Stimulated activated naive CD8-positive, alpha-beta T cell treated with anti-CD3 and anti-CD28 coated beads, Interleukin-15, amount 100 ng/mL, for 72 hours (primary cell): ENCODE measurements at places on chromosomes 3 and 15.
A peak's percentile ranks its signal among the peaks of the same experiment; 100 is the strongest.

DNA sequence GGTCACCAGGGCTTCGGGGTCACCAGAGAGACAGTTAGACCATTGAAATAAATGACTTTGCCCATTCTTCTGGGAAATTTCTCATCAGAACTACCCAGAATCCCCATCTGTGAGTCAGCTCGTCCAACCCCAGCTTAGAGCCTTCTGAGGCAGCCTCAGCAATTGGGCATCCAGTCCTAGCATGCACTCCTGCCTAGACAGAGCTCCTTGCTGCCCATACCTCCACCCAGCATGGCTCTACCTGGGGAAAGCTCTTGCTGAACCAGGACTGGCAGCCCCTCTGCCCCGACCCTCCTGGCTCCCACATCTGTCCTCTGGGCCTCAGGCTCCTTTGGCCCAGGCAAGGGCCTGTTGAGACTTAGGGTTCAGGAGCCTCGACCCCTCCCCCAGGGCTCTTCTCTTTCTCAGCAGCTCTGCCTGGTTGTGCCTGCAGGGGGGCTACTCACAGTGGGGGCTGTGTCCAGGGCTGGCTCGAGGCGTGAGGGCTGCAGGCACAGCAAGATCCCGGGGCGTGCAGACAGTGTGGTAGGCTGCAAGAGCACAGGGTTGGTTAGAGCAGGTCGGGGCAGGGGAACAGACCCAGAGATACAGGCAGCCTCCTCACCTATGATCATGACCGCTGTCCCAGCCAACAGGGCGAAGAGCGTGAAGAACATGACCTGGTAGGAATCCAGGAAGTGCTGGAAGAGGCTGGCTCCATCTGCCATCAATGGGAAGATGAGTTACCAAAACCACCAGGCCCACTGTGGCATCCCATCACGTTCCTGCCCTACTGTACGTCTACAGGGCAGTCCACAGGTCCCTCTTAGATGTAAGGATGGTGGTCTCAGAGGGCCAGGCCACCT lies 101.3 kb downstream of the NUP210 start:
- no peak for DNase-seq

GRCh38 chr3:113747283-113748046 lies 630 bp downstream of the ATP6V1A start:
- peak; percentile 31 for DNase-seq

GRCh38 chr15:29652595-29652994 lies 169.7 kb downstream of the TJP1 start:
- DNase-seq: no peak

DNA sequence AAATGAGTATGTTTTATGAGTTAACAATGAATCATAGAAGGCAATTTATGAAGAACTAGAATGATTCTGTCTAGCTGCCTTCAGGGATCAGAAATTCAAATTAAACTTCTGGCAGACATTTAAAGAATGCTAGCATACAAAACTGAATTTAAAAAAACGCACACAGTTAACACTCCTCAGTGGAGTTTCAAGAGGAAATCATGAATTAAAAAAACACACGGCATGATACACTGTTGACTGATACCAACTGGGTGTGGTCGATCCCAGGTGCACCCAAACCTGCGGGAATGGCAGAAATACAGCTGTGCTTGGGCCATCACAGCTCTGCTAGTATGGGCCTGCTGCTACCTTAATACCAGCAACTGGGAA lies 526.0 kb downstream of the FOXP1 start:
- no peak for DNase-seq

DNA sequence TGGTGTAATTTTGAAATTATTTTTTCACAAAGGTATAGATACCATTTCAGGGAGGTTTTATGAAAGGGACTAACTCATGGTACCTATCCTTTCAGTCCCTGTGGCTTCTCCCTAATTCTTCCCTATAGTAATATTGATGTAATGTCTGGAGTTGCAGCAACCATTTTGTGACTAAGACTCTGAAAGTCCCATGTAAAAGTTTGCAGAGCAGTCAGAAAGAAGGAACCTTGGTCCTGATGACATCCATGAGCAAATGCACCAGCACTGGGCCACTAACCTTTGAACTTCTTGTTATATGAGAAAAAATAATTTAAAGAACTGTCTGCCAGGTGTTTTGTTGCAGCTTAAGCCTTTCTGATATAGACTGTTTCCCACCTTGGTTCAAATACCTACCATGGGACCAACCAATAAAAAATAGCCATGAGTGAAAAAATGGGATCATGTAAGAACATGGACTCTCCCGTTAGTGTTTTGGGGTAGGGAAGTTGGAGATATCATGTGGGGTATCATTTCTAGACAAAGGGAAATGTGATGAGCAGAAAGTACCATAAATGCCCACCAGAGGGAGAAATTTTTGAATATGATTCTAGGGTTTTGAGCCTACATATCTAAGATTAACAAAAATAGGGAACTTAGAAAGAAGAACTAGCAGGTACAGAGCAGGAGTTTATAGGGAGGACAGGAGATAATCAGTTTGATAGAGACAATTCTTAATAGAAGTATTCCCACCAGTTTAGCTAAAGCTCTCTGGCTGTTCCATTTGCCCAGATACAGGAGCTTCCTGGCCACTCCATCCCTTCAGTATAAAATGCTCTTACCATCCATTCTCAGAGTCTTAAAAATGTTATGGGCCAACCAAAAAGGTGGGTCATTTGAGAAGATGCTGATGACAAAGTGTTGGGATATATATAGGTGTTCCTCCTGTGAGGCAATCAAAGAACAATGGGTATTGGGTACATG lies 3.4 kb upstream of the CPOX start:
- DNase-seq: no peak

DNA sequence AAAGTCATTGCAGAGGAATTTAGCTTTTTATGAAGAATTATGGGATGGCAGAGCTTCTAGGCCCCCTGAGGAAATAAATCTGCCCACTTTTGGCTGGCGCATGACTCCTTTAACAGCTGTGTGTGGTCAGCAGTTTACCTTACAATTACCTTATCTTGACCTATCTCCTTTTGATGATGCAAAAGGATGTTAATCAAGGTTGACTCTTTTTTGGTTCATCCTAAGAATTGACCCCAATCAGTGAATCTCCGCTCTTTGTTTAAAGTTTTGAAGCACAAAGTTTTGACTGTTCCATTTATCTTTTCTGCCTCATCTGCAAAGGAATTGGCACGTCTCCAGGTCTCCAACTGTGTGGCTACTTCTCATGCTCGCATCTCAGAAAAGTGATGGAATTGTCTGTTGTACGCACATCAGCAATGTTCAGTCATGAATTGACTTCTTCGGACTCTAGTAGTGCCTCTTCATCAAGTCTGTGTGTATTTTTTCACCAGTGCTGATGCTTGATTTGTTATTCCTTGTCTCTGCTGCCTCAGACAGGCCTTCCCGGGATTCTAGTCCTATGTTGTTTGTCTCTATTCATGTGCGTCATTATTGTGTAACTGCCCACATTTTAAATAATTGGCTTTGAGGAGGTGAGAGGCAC lies 196.2 kb upstream of the CFAP20DC start:
- DNase-seq: no peak

DNA sequence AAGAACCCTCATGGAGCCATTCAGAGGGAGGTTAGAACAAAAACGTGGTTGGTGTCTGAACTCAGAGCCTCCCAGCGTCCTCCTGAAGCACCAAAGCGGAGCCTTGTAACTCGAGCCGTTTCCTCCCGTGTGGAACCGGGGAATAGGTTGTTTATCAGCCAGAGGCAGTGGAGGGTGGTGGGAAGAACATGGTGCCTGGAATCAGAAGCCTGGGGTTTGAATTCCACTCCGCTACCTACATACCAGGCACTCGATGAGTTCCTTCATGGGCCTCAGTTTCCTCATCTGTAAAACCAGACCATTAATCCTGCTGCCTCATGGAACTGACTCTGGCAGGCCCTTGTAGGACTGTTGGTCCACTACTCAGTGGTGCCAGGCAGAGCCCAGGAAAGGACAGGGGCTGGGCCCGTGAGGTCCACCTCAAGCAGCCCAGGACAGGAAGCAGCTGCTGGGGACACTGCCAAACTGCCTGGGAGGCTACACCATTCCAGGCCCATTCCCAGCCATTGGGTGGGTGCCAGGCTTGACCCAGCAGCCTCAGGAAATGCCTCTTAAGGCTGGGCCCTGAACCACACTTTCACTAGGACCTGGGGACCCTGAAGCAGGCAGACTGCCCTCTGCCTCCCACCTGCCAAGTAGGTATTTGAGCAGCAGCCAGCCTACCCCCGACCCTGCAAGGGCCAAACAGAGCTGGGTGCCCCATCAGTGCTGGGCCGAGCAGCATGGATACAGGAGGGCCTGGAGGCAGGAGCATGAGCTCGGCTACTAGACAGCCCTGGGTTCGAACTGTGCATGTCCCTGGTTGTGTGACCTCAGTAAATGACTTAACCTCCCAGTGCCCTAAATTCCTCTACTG lies 33.4 kb downstream of the PRKCD start:
- no peak for DNase-seq

DNA sequence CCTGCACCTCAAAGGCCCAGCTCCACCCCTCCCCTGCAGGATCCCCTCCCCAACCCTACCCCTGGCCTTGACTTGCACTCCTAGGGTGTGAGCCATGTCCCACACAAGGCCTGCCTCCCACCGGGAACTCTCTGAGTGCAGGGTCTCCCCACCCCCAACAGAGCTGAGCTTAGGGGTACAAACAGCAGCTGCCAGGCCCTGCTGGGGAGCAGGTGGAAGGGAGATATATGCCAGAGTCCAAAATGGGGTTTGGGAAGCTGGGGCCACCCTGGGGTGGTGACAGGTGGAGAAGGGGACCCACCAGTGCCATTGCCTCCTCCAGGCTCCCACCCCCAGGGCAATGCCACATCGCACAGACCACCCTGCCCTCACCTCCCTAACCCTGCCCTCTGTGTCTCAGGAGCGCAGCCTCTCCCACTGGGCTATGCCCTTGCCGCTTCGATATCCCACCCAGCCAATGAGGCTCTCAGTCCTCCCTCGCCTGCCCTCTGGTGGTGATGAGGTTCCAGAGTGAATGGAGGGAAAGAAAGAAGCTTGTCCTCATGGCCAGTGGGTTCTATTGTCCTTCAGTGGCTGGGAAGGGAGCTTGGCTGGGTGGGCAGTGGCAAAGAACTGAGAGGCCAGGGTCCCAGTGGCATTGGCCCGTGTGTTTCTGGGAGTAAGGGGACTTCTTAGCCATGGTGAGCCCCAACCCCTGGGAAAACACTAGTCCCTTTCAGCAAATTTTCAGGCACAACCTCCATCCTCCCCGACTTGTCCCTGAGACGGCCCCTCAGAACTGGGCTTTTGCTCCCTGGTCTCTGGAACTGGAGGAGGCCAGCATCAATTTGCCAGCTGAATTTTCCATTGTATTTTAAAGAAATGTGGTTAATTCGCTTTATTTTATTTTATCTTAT lies 46.8 kb downstream of the CYP11A1 start:
- peak; percentile 26 for DNase-seq

GRCh38 chr3:140816372-140817195 lies 125.1 kb upstream of the SLC25A36 start:
- DNase-seq: no peak

DNA sequence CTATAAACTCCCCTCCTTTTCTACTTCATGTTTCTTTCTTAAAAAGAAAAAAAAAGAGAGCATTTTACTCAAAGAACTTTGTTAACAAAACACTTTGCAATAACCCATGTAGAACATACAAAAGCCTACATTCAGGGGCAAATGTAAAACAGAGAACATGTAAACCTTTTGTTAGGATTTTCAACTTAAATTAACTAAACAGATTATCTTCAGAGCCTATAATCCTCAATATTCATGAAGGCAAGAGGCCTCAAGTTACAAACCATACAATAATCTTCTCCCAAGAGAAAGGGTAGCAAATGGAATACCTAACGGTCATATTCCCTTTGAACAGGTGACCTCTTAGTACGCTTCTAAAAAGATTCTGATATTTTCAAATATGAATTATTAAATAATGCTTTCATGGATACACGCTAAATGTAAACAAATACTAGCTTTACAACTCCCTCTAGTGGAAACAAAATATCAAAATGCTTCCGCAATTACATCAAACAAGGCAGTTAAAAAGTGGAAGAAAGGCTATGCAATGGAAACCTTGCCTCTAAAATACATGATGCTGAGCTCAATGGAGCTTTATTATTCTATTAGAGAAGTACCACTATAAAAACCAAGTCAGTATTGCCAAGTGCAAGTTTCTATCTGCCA lies 9.9 kb downstream of the CEP152 start:
- no peak for DNase-seq

DNA sequence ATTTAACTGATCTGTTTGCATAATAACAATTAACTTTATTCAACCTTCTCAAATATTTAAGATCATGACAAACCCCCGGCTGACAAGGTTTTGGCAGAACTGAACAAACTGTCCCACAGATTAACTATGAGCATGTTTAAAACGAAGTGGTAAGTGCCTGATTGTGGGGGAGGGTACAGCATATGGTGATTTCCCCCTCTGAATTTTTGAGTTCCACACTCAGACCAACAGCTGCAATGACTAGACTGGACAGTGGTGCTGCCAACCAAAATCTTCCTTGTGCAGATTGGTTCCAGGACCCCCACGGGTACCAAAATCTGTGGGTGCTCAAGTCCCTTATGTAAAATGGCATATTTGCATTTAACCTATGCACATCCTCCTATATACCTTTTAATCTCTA lies 449.5 kb downstream of the SHQ1 start:
- no peak for DNase-seq

- peak; percentile 95 for DNase-seq
Measured at GRCh38 chr3:101676216-101676764, 642 bp downstream of the ZBTB11 start.

DNA sequence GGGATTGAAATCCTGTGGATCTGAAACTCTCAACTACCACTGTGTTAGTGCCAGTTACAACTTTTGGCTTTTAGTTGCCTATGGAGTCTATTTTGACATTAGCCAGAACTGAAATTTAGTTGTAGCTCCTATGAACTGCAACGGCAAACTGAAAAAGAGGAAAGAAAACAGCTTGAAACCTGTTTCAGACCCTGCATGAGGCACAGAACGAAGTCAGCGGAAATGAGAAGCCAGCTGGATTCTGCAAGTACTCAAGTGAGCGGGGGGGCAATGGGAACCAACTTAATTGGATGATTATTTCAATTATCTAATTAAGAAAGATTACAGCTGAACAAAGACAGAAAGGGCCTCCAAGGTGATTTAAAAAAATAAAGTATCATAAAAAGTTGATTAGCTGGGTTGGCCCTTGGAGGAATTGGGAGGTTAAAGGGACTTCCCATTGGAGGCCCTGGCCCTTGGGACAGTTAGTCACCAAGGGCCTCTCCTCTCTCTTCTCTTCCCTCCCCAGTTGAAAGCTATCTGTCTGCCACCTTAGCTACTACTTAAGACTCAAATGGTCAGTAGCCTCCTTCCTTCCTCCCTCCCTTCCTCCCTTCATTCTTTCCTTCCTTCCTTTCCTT lies 352.1 kb downstream of the SHQ1 start:
- no peak for DNase-seq

DNA sequence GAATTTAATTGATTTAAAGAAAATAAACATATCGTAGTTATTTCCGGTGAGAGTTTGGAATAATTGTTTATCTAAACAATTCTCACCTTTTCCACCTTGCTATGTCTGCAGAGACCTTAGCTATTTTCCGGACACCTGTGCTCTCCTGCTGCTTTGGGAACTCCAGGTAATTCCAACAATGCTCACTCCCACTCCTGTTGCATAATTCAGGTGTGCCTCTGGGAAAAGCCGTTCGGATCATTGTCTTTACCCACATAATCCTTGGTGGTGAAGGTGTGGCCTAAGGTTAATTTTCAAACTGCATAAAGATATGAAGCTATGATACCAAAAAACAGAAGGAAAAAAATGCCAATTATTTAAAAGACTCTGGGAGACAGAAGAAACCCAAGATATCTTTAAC lies 59.4 kb downstream of the LDHAL6B start:
- no peak for DNase-seq

- DNase-seq: no peak
Measured at GRCh38 chr15:66698318-66698961, 3.6 kb upstream of the SMAD6 start.
